ENCODE measurements at places on chromosomes 7 and 10. TPM values are rescaled to one million over a fixed set of nuclear protein-coding genes. Genes with fewer than 3 reads are reported as not detected.

Gene SFTPA2
- 0.79 TPM for total RNA-seq

- DNase-seq = no peak
Measured at GRCh38 chr7:50690541-50691011, 92.1 kb downstream of the GRB10 start.

DNA sequence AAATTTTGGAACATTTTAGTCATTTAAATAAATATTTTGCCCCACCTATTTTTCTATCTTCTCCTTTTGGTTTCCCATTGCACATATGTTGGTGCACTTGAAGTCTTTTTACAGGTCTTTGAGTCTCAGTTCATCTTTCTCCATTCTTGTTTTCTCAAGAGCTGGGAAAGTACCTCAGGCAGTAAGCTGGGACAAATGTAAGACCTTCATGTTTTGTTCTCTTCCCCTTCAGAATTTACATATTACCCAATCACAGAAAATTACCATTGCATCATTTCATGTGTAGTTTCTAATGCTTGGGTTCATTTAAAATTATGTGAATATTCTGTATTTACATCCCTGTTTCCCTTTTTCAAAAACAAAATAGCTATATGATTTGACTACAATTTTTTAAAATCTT, 1150.0 kb upstream of the POT1 start:
- no peak for DNase-seq

DNA sequence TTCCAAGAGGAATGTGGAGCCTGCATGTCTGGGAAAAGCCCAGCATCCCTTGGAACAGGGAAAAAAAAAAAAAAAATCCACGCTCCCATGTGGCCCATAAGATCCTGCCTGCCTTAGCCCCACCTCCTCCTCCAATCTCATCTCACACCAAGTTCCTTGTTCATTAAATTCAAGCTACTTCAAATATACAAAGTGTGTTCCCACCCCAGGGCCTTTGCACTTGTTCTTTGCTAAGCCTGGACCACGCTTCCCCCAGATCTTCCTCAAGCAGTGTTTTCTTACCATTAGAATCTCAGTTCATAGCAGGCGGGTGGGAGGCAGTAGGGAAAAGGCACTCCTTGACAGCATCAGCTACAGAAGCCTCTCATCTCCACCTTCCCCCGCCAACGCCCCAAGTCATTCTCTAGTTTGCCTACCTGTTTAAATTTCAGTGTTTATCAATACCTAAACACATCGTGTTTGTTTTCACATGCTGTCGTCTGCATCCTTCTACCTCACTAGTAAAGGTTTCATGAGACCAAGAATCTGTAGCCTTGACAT, 262.8 kb downstream of the FGFR2 start:
- no peak for DNase-seq

Gene KNDC1
- total RNA-seq = 0.10 TPM

Gene CCDC136
- total RNA-seq = 9.4 TPM

GRCh38 chr7:98086281-98086718, 20.4 kb upstream of the LMTK2 start:
- DNase-seq = no peak

Measured in psoas muscle (tissue), 8 donors.